Ascending aorta (tissue), 2 donors: ENCODE measurements at places on chromosomes 2 and 18.

- DNase-seq = no peak
Measured at GRCh38 chr2:33084433-33084832, 137.7 kb downstream of the LTBP1 start.

GRCh38 chr2:222261504-222261903 is 37.3 kb downstream of the PAX3 start:
- no peak for DNase-seq

- DNase-seq = no peak
Measured at GRCh38 chr2:72361521-72361920, 213.9 kb upstream of the CYP26B1 start.

DNA sequence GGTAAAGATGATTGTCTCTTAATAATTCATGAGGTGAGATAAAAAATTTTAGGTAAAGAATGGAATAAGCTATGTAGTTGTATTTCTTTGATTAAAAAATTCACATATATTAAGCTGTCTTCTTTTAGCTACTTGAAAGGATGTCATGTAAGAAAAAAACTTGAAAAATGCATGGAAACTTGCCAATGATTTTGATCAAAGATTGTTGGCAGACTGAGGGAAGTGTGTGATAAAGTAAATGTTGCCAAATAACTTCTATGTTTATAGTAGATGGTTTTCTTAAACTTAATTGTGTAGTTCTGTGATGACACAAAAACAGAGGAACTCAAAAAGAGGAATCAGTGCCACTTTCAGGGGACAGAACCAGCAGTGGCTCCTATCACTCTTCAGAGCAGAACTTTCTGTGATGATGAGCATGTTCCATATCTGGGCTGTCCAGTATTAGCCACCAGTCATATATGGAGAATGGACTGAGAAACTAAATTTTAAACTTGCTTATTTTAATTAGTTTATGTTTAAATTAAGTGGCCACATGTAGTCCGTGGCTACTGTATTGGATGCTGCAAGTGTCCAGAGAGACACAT is 51.9 kb upstream of the SLC38A11 start:
- DNase-seq = no peak

DNA sequence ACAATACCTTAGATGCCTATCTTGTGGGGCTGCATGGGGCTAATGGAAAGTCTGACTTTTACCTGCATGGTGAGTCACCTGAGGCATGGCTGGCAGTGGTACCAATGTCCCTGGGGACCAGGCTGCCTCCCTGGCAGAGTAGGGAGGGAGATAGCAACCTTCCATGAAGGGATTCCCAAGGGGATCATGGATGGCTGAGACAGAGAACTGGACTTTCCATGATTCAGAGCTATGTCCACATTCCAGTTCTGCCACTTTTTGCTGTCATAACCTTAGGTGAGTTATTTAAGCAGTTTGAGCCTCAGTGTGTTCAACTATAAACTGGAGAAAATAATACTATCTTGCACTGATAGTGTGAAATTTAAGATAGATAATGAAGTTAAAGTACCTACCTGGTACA is 178.6 kb downstream of the SETBP1 start:
- no peak for DNase-seq

- no peak for DNase-seq
Measured at GRCh38 chr18:4224031-4224704, 230.9 kb downstream of the DLGAP1 start.

- DNase-seq = no peak
Measured at GRCh38 chr2:21819454-21819853, 695.7 kb downstream of the TDRD15 start.

GRCh38 chr2:7736646-7737305 is 819.6 kb downstream of the RNF144A start:
- no peak for DNase-seq

GRCh38 chr18:2518473-2518872 is 52.8 kb downstream of the METTL4 start:
- DNase-seq = no peak

DNA sequence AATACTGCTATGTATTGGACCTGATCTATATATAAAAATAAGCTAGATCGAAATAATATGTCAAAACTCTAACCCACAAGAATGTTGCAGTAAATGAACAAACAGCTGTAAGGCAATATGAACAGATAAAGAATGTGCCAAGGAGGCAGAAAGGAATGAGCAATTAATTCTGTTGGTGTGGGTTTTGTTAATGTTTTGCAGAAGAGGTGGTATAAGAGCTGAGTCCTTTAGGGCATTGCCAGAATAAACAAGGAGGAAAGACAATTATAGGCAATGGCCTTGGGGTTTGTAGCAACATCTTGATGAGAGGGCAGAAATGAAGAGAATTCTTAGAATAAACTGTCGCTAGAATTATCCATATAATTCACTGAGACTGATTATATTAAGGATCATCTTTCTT is 240.9 kb upstream of the GULP1 start:
- DNase-seq = no peak

GRCh38 chr2:43319541-43319940 is 93.1 kb upstream of the ZFP36L2 start:
- DNase-seq = no peak

GRCh38 chr18:40250236-40250635 is 1704.8 kb upstream of the PIK3C3 start:
- DNase-seq = no peak

DNA sequence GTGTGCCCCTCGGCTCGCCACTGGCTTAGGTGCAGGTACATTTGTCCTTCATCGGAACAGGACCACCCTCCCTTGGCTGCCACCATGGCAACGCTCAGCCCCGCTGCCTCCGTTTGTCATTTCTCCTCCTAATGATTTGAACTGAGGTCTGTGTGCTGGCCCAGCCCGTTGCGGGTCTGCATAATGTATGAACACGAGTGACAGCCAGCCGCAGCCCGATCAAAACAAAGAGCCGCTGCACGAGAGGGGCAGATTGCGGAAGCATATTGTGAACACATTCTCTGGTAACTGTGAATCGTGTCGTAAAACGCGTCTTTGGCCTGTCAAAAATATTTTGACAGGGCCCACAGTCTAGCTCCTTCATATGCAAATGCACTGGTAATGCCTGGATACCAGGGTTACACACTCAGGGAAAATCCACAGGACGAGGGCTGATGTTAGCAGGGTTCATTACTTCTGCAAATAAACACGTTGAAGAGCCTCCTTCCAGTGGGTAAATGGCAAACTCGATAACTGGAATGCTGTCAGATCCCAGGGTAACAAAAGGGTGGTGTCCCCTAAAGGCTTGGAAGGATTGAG is 137.0 kb downstream of the AGAP1 start:
- DNase-seq = no peak

DNA sequence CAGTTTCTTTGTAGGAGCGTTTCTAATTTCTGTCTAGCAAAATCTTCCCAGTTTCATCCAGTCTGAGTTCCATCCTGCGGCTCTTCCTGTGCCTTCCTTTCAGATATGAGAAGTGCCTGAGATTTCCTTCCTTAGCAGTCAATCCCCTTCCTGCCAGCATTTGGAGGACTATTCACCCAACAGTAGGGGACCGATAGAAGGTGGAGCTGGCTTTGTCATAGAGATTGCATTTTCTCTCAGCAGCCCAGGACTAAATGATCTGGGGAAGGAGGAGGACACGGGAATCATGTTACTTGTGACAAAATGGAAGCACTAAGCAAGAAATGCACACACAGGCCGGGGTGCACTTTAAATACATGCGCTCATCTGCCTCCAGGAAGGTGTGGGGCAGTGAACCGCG is 5.6 kb upstream of the SMIM21 start:
- no peak for DNase-seq

GRCh38 chr2:153214337-153214736 is 264.2 kb downstream of the RPRM start:
- DNase-seq = no peak

DNA sequence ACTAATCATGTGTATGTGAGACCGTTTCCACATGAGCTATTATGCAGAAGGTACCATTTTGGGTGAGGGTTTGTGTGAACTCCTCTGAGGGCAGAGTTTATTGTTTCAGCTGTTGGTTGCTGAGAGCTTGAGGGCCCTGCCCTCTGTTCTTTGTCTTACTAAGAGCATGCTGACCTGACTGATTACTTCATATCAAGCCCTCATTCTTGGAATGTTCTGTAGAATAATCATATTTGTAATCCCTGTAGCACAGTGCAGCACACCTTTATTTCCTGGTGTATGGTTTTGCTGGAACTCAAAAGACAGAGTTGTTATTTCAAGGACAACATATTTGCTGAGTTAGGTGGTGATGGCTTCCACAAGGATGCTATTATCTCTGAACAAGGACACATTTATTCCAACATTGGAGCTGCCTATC is 118.5 kb downstream of the GALNT3 start:
- no peak for DNase-seq

DNA sequence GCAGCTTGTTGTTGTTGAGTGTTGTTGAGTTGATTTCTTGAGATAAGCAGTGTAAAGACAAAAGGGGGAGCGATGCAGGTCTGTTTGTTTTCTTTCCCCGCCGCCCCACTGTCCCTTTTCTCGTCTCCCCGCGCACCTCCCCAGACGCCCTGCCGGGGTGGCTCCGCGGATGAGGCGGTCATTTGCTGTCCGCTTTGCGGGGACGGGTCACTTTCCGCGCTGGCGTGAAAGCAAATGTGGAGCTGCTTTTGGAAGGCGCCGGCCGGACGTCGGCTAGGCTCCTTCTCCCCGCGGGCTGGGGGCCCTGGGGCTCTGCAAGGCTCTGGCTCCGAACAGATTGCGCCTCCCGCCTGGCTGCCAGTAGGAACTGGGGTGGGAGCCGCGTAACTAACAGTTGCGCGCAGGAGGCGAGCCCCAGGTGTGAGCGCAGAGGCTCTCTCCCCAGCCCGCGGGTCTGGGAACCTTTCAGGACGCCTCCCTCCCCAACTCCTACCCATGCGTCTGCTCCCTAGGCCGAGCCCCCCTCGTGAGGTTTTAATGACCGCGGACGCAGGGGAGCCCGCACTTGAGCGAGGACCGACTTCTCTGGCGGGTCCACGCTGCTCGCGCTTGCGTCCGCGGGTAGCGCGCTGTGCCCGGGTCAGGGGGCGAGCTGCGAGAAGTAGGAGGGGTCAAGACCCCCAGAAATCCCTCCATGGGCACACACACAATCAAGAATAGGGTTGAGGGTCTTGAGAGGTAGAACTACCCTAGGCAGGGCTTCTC is 146.6 kb downstream of the MEIS1 start:
- DNase-seq = no peak

- no peak for DNase-seq
Measured at GRCh38 chr2:217160103-217160743, 300.4 kb upstream of the TNP1 start.

GRCh38 chr2:217830807-217831206 is 172.0 kb downstream of the TNS1 start:
- DNase-seq = no peak

DNA sequence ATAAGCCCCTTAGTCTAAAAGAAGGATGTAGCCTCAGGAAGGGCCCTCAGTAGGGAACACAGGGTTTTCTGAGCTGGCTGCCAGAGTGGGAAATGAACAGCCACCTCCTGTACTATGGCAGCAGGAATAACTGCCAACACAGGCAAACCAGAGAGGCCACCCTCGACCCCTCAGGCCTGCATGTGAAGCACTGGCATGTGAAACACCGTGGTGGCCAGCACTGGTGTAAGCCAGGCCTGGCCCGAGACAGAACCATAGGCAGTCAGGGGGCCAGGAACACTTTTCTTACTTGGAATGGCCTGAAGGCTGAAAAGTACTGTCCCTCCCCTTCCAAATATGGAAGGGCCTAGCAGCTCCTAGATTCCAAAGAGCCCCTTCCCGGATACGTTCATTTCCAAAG is 28.2 kb downstream of the SFXN5 start:
- no peak for DNase-seq

GRCh38 chr18:30675072-30675471 is 367.5 kb downstream of the DSC3 start:
- no peak for DNase-seq

DNA sequence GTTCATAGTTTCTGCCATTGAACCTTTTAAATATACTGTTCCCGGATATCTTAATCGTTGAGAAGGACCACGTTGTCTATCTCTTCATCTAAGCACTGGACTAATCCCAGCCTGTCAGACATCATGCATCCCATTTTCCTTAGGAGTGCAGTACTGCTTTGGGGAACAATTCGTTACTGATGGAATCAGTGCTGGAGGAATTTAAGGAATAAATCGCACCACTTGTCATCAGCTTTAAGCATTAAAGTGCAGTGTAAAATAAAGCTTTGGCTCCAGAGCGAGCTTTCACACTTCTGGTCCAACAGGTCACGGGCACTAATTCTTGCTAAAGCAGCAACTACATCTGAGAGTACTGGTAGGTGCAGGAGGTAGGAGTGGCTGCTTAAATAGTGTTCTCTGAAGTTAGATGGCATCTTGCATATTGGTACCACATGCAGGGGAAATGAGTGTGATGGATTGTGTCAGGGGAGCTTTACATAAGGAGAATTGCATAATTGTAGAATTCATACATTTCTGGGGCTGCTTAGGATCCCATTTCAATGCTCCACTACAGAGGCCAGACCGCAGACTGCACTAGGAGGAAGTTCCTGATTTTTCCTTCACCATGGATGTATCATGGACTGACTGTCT is 105.7 kb upstream of the RASGRP3 start:
- DNase-seq = no peak

- DNase-seq = no peak
Measured at GRCh38 chr2:96340493-96341414, 5.2 kb downstream of the NCAPH start.

DNA sequence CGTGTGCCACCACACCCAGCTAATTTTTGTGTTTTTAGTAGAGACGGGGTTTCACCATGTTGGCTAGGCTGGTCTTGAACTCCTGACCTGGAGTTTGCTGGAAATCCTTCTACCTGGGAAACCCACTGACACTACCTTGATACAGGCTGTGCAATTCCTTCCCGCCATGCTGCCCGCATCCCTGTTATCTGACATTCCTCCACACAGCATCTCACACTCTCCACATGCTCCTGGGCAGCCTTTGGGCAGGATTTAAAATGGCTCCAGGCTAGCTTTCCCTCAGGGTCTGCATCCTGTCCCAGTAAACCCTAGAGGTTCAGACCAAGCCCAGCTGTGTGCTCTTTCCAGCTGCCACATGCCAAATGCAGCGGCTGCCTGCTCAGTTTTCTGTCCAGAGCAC is 319.5 kb upstream of the CXCR4 start:
- no peak for DNase-seq

- DNase-seq = no peak
Measured at GRCh38 chr2:157348291-157348921, 22.8 kb upstream of the ERMN start.

GRCh38 chr18:38690626-38691025 is 1125.0 kb upstream of the CELF4 start:
- no peak for DNase-seq
